ENCODE measurements at places on chromosomes 11 and 22. TPM values are rescaled to one million over a fixed set of nuclear protein-coding genes. Genes with fewer than 3 reads are reported as not detected.
A peak's percentile ranks its signal among the peaks of the same experiment; 100 is the strongest.

The NXPE2 gene
- total RNA-seq: 0.26 TPM

GRCh38 chr11:6736495-6737121 is 35.2 kb downstream of the OR2AG2 start:
- no peak for DNase-seq
- H3K27me3 ChIP-seq: no peaks in the 10 kb centered on the region
- H3K27ac ChIP-seq: no peak overlapping the region
- peaks cover 15% of the 10 kb centered on the region for H3K4me1 ChIP-seq
- no peaks in the 10 kb centered on the region for H3K36me3 ChIP-seq

The RAG1 gene
- total RNA-seq: 0.91 TPM

DNA sequence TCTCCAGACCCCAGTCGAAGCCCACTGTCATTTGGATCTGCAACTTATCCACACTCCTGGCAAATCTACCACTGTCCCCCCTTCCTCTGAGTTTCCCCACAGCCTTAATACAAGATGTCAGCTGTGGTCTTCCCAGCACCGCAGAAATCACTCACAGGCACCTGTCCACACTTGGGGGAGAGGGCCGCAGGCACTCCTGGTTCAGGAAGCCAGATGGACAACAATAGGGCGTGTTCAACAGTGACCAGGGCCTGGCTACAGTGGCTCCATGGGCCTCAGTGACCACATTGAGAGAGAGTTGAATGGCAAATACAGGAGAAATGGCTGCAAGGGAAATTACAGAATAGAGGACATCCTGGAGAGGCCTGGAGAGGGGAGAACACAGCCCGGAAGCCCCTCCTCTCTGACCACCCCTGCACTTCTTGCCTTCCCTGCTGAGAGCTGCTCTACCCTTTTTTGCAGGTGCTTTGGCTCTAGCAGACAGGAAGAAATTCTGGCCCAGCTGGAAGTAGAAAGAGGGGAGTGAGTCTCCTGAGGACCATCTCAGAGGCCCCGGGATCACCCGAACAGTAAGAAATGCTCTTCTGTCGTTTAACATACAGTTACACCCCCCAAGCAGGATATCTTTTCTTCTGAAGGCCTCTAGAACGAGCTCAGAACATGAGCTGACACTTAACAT is 164.6 kb downstream of the FEZ1 start:
- DNase-seq: no peak
- peak overlapping the region; percentile 82 for H3K27ac ChIP-seq
- peaks cover 75% of the 10 kb centered on the region for H3K4me1 ChIP-seq
- H3K36me3 ChIP-seq: peaks cover 5% of the 10 kb centered on the region

The RFPL3 gene
- not detected for total RNA-seq

- peaks cover 3% of the 10 kb centered on the region for H3K36me3 ChIP-seq
- no peaks in the 10 kb centered on the region for H3K27me3 ChIP-seq
- H3K4me3 ChIP-seq: no peak overlapping the region
- peaks cover 14% of the 10 kb centered on the region for H3K4me1 ChIP-seq
- H3K27ac ChIP-seq: no peak overlapping the region
- DNase-seq: no peak
Measured at GRCh38 chr11:68107689-68108088, 13.5 kb downstream of the CHKA start.

GRCh38 chr22:50729391-50730012 is 8.5 kb upstream of the ACR start:
- no peaks in the 10 kb centered on the region for H3K36me3 ChIP-seq
- peaks cover 14% of the 10 kb centered on the region for H3K4me1 ChIP-seq
- H3K4me3 ChIP-seq: no peak overlapping the region
- peaks cover 12% of the 10 kb centered on the region for H3K27me3 ChIP-seq

GRCh38 chr11:85619499-85619898 is 7.6 kb downstream of the DLG2 start:
- no peaks in the 10 kb centered on the region for H3K4me1 ChIP-seq
- no peaks in the 10 kb centered on the region for H3K36me3 ChIP-seq
- H3K4me3 ChIP-seq: no peak overlapping the region
- no peak overlapping the region for H3K27ac ChIP-seq

DNA sequence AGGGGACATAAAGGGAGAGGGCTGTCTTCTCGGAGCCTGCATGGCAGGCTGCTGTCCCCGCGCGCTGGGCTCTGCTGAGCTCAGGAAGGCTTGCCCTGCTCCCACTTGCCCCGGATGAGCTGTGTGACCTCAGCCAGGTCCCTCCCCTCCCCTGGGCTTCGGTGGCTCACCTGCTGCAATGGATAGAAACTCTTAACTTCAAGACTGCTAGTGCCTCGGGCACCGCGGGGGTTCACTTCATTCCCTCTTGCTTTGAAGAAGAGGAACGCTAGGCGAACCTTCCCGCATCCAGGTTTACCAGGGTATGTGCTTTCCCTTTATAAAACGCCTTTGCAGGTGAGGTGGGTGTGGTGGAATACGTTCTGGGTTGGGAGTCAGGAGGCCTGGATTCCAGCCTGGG is 115.0 kb downstream of the PHF21B start:
- peaks cover 13% of the 10 kb centered on the region for H3K36me3 ChIP-seq
- no peak overlapping the region for H3K4me3 ChIP-seq
- H3K27ac ChIP-seq: no peak overlapping the region
- no peaks in the 10 kb centered on the region for H3K27me3 ChIP-seq
- peaks cover 7% of the 10 kb centered on the region for H3K4me1 ChIP-seq
- no peak for DNase-seq

GRCh38 chr11:112925516-112926310 is 35.5 kb upstream of the NCAM1 start:
- H3K4me3 ChIP-seq: no peak overlapping the region
- no peaks in the 10 kb centered on the region for H3K36me3 ChIP-seq
- H3K27me3 ChIP-seq: no peaks in the 10 kb centered on the region
- H3K4me1 ChIP-seq: peaks cover 8% of the 10 kb centered on the region
- no peak overlapping the region for H3K27ac ChIP-seq

DNA sequence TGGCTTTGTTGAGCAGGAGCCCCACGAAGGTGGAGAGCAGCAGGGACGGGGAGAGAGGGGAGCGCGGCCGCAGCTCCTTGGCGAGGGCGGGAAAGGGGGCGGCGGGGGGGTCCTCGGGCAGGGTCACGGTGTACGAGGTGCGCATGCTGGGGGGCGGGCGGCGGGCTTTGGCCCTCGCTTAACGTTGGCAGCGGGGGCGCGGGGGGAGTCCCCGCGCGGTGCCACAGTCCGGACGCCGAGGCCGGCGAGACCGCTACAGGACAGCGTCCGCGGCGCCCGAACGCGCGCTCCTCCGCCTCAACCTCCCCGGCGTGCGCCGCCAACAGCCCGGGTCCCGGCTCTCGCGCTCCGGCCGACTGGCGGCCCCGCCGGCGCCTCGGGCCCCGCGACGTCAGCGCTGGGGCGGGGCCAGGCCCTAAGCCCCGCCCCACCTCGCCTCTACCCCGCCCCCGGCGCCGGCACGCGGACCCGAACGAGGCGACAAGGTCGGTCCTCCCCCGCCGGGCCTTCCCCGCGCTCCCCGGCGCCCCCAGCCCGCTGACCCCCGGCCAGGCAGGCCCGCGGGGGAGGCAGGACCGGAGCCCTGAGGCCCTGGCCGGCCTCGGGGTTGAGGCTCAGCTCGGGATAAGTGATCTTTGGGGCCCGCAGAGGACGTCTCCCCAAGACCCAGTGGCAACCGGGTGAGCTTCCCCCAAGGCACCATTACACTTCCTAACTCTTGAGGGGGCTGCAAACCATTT is 17.5 kb downstream of the USP2 start:
- no peaks in the 10 kb centered on the region for H3K36me3 ChIP-seq
- H3K4me3 ChIP-seq: peak overlapping the region; percentile 87
- peaks cover 46% of the 10 kb centered on the region for H3K27me3 ChIP-seq
- H3K4me1 ChIP-seq: peaks cover 28% of the 10 kb centered on the region
- no peak overlapping the region for H3K27ac ChIP-seq
- DNase-seq: peak; percentile 51

The SYCE3 gene
- total RNA-seq: not detected

DNA sequence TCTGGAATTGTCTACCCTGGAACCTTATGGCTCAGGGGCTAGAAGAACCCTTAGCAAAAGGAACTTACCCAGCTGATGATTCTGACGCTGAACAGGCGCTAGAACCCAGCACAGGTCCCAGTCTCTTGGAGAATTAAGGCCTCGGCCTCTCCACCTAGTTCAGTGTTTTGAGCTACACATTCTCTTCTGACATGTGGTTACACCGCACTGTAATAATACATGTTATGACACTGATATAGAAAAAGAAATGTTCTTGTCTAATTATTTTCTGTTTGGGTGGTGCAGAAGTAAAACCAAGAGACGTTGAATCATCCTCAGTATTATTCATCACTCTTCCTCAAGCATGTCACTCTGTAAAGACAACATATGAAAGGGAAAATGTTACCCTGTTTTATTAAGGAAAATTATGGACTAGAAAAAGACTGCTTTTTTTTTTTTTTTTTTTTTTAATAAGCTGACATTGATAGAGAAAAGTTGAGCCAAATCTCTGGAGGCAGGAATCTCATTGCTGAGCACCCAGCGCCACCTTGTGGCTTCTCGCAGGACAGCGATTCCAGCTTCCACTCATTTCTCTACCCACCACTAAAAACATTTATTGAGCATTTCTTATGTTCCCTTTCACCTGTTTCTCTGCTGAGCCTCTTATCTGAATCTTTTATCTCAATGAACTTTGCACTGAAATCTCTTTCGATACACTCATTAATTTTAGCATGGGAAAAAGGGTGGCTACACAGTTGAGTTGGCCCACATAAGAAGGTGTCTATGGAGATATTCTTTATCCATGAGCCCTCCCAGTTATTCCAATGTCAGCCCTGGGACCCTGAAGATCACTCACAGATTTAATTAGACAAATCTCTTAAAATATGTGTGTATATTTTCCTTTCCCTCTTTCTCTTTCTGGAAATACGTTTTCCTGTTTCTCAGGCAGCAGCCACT is 12.6 kb upstream of the APLNR start:
- H3K36me3 ChIP-seq: no peaks in the 10 kb centered on the region
- peaks cover 15% of the 10 kb centered on the region for H3K27me3 ChIP-seq
- H3K4me1 ChIP-seq: peaks cover 11% of the 10 kb centered on the region

- H3K4me1 ChIP-seq: peaks cover 82% of the 10 kb centered on the region
- H3K27me3 ChIP-seq: no peaks in the 10 kb centered on the region
- peak overlapping the region; percentile 12 for H3K4me3 ChIP-seq
Measured at GRCh38 chr11:44737245-44738085, 10.7 kb downstream of the TSPAN18 start.

DNA sequence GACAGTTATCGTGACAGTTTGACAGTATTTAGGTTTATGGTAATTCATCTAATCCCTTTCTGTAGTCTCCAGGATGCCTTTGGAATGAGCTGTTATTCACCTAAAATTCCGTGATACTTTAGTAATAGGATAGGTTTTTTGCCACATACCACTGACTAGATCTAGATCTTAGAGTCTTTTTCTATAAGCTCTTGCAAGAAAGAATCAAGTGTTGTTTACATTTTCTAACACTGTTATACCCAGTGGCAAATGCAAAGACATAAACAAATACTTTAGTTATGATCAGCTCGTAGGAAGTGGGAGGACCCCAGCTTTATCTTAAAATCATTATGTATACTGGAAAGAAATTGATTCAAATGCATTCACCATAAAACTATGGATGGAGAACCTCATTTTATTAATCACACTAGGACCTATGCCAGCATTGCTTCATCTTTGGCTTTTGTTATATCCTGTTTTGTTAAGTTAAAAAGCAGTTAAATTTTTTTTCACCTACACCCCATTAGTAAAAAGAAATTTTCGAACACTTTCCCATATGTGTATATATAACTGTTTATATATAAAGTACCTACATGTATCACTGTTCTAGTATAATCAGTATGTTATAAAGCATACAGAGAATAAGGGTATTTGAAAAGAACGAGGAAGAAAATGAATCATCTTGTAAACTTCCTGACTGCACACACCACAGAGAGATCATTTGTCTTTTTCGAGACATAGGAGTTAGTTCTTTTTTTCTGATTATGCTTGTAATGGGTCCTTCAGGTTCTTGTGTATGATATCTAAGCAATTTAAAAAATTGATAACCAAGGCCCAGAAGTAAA is 60.9 kb downstream of the PDHX start:
- DNase-seq: no peak
- H3K27me3 ChIP-seq: no peaks in the 10 kb centered on the region
- H3K27ac ChIP-seq: no peak overlapping the region
- no peak overlapping the region for H3K4me3 ChIP-seq
- H3K36me3 ChIP-seq: peaks cover 43% of the 10 kb centered on the region

DNA sequence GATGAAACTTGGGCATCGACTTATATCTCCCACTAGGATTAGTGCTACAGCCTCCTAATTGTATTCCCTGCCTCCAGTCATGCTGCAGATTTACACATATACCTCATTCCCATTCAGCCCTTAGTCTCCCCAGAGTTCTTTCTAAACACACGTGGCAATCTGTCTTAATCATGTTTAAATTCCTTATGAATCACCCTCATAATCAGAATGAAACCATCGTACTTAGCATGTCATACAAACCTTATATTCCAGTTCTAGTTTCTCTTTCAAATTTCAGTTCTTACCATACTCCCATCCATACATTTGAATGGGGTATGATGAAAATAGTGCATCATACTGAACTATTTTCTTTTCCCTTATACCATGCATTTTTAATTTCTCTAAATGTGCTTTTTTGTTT is 6.0 kb upstream of the OR10A2 start:
- H3K4me1 ChIP-seq: no peaks in the 10 kb centered on the region
- H3K27me3 ChIP-seq: no peaks in the 10 kb centered on the region
- no peak overlapping the region for H3K27ac ChIP-seq
- H3K4me3 ChIP-seq: no peak overlapping the region
- peaks cover 8% of the 10 kb centered on the region for H3K36me3 ChIP-seq
- no peak for DNase-seq

The DMC1 gene
- 9.0 TPM for total RNA-seq

DNA sequence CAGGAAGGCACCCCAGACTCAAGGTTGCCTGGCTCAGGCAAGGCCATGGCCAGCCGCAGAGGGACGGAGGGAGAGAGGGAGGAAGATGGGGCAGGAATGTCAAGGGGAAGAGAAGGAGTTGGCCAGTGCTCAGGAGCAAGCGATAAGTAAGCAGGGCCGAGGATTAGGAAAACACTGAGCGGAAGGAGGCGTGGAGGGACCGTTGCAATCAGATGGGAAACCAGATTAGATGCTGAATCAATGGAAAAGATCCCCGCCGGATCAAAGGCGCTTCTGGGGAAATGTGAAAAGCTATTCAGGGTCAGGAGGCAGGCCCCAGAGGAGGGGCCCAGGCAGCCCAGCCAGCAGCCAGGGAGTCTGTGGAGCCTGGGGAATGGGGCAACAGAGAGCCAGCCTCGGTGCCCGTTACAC is 26.6 kb upstream of the MYEOV start:
- H3K36me3 ChIP-seq: no peaks in the 10 kb centered on the region
- H3K4me3 ChIP-seq: no peak overlapping the region
- peak overlapping the region; percentile 78 for H3K27ac ChIP-seq
- no peak for DNase-seq
- H3K27me3 ChIP-seq: no peaks in the 10 kb centered on the region
- H3K4me1 ChIP-seq: peaks cover 6% of the 10 kb centered on the region

All from neural crest cell (in vitro differentiated cells).